ENCODE measurements at places on chromosomes 2 and 18.

GRCh38 chr2:67792191-67792590, 270.6 kb downstream of the C1D start:
- DNase-seq: no peak

DNA sequence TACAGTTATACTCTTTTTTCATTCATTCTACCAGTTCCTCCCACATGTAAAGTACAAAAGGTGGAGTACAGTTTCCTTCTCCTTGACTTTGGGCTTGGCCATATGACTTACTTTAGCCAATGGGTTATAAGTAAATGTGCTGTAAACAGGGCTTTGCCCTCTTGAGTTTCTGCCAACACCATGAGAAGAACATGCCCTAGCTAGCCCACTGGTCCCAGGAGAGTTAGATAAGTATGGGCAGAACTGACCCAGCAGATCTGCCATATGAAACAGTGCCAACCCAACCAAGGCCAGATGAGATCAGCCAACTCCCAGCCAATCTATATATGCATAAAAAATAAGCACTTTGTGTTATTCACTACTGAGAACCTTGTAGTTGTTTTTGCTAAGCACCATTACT, 25.5 kb downstream of the ZC3H8 start:
- DNase-seq: no peak

DNA sequence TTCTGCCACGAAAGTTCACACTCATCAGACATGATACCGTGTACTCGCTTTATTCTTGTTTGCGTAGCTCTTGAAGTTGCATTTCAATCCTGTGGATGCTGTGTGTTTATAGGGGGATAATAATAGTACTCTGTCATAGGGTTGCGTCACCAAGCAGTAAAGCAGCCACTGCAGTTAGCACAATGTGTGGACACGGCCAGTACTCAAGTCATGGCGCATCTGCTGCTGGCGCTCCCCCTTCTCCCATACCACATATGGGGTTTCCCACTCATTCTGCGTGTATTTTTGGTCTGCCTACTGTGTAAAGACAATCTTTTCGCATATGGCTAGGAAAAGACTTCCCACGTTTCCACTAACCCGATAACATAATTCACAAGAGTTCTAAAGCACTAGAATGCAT, 2.1 kb upstream of the ZBTB14 start:
- DNase-seq: no peak

DNA sequence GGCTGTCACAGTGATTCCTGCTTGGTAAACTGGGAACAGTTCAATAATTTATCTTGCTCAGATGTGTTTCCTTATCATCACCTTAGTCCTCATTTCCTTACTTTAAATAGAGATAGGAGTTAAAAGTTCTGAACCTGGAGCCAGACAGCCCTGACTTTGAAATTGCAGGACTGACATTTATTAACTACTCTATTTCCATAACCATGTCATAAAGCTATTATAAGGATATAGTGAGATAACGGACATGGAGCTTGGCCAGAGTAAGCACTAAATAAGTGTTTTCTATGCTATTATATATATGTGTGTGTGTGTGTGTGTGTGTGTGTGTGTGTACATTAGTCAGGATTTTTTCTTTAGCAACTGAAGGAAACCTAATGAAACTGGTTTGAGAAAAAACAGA, 13.1 kb downstream of the NT5DC4 start:
- DNase-seq: no peak

GRCh38 chr18:61334491-61334850, 1.2 kb downstream of the CDH20 start:
- DNase-seq: no peak

DNA sequence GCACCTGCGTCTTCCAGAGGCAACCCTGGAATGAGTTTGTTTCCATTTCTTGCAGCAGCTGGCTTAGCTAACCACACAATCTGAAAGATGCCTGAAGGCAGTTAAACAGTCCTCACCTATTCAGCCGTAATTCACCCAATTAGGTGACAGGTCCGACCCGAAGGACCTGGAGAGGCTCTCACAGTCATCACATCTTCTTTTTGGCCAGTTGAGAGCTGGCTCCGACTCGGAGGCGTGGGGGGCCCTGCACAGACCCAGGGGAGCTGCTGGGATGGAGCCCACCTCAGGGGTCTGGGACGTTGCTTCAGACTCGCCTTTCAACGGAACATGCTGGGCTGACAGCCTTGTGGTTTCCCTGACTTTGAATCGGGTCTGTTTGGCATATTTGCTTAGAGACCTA, 187.3 kb downstream of the RTP5 start:
- DNase-seq: no peak

GRCh38 chr2:47842846-47843245, 59.9 kb downstream of the MSH6 start:
- DNase-seq: no peak

DNA sequence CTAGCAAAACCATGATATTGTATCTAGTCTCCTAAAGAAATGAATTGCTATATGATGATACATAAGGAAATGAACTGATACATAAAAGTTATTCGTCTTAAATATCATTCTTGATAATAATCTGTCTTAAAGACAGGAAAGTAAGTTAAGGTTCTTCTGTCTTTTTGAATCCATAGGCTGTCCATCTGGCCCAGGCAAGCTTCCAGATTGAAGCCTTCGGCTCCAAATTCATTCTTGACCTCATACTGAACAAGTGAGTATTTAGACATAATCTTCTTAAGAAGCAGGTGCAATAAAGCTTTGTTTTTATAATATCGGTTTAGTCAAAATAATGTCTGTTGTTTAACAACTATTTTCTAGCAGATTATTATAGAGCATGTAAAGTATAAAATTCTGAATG, 37.7 kb downstream of the ADAM23 start:
- no peak for DNase-seq
